ENCODE measurements at places on chromosomes 1 and 21.

- peak; percentile 61 for DNase-seq
These were observed 35.8 kb downstream of the EPHX1 start for GRCh38 chr1:225845571-225846259.

DNA sequence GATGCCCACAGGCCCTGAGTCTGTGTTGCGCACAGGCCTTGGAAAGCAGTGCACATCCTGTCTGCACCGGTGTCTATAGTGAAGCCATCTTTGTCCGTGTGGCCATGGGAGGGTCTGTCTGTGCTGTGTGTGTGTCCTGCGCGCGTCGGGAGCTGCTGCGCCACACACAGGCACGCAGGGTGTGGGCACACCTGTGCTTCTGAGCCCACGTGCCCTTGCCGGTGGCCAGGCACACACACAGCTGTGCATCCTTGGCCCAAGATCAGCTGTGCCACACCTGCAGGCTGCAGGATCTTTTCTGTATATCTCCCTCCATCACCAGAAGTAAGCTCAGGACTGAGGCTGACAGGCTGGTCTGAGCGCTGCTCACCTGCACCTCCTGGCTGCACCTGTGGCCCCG lies 3.2 kb upstream of the SAMD11 start:
- no peak for DNase-seq

DNA sequence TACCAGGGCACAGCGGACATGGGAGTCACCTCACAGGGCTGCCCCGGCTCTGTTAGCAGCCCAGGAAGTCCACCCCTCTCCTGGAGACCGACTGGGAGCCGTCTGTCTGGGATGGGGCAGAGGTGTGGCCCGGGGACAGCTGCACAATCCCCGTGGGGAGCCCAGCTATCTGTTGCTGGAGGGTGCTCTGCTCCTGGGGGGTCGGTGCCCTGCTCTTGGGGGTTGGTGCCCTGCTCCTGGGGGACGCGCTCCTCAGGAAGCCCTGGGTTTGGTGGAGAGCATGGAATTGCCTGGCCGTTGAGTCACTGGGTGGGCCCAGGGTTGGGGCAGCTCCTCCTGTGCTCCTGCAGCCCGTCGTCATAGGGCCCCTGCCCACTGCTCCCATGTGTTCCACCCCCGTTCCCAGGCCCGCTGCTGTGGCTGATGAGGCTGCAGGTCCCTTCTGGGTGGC lies 39.3 kb downstream of the AGPAT3 start:
- DNase-seq, result no peak

DNA sequence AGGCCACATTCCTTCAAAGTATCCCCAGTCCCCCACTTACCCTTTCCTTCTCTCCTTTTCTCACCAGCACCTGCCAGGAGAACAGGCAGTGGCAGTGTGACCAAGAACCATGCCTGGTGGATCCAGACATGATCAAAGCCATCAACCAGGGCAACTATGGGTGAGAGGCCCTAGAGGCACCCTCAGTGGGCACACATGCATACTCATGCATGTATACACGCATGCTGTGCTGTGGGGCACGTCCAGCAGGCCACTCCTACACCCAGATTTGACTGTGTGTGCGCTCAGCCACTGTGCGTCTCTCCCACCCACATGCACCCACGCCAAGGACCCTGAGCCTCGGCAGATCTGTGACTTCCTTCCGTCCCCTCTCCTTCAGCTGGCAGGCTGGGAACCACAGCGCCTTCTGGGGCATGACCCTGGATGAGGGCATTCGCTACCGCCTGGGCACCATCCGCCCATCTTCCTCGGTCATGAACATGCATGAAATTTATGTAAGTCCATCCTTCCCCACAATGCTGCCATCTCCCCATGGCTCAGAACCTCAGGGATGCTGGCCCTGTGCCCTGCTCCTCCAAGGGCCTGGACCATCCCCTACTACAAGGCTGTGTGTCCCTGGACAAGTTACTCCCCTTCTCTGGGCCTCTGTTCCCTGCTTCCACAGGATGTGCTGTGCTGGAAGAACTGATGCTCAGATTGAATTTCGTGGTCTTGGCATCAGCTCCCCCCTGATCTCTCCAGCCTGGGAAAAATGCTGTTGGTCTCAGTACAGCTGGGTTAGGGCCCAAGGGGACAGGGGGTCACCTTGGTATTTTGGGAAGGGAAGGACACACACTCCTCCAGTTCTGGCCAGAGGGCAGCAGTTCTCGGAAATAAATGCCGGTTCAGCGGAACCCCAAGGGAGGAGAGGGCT lies 7.0 kb downstream of the TINAGL1 start:
- DNase-seq, result no peak

GRCh38 chr1:62159940-62160348 lies 34.7 kb upstream of the L1TD1 start:
- no peak for DNase-seq

DNA sequence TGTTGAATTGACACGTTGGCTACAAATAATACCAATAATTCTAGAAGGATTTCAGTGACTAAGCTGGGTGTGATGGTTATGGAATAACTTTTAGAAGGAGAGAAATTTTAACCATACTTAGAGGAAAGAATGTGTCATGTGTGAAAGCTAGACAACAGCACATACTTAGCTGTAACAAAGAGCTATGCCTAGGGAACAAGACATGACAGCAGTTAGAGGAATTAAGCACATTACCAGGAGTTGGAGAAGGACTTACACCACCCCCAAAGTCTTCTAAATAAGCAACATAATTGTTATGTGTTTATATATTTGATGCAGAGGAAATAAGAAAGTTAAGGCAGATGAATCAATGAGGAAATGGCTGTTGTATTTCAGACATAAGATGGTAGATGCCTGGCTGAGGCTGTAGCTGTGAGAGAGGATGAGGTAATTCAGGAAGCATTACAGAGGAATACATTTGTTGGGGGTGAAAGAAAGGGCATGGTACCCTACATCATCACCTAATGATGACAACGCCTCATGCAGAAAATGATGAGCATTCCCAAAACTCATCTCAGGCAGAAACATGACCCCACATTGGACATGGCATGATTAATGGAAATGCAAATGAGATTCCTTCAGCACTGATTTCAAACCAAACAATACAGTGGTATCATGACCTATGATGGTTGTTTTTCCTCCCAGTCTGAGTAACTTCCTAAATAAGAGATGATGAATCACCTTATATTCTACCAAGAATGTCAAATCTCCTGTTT lies 211.5 kb downstream of the LHX8 start:
- no peak for DNase-seq

- DNase-seq, result no peak
These were observed 12.3 kb downstream of the SLC35E2B start for GRCh38 chr1:1680031-1680911.

- no peak for DNase-seq
These were observed 29.1 kb downstream of the C1orf198 start for GRCh38 chr1:230839173-230839572.

DNA sequence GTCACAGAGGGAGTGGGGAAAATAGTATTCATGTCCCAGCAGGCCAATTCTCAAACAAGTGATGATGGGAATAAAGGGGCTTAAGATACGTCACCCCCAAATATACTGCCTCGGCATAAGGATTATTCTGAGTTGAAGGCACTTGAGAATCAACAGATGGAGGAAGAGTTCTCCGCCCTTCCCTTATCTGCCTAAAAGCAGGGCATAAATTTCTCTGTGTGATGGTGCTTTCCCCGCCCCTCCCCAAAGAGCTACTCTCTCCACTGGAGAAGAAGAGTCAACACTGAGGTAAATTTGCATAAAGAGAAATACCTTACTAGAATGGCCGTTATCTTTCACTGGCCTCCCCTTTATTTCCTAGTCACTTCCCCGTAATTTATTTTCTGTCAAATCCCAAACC lies 18.7 kb downstream of the BECN2 start:
- no peak for DNase-seq

GRCh38 chr1:41774471-41774990 lies 144.2 kb downstream of the HIVEP3 start:
- DNase-seq, result no peak

DNA sequence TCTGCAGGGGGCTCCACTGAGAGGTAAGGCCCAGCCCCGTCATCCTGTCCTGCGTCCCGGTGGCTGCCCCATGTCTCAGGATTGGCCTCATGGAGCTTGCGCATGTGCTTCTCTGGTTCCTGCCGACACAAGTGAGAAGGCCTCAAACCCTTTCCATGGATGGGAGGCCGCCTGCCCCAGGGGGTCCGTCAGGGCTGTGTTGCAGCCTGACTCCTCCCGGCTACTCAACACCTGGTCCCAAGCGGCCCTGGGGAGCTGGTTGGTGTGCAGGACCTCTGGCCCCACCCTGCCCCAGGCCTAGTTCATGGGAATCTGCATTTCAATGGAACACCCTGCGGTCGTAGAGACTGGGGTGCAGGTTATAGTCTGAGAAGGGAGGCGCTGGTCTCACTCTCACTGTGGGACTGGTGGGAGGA lies 21.1 kb upstream of the PDE9A start:
- DNase-seq, result no peak

GRCh38 chr1:224783006-224783651 lies 146.3 kb upstream of the DNAH14 start:
- DNase-seq, result no peak

GRCh38 chr21:33561373-33561772 lies 18.5 kb downstream of the SON start:
- no peak for DNase-seq

DNA sequence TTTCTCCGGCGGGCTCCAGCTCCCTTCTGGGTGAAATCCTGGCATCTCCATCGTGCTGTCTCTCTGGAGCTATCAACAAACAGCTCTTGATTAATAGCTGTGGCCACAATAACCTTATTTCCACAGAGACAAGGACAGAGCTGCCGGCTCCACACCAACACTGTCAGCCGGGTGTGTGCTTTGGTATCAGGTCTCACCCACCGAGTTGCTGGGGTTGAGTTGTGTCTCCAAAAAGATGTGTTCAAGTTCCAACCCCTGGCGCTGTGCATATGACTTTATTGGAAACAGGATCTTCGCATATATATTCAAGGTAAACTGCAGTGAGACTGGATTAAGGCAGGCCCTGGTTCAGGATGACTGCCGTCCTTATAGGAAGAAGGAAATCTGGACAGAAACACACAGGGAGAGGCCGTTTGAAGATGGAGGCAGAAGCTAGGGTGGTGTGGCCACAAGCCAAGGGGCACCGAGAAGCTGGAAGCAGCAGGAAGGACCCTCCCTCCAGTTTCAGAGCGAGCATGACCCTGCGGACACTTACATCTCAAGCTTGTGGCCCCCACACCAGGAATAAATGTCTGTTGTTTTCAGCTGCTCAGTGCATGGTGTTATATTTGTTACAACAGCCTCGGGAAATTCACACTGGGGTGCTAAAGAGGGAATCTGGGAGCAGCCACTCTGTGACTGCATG lies 88.4 kb upstream of the TMPRSS2 start:
- no peak for DNase-seq

- no peak for DNase-seq
These were observed 573.1 kb downstream of the USP25 start for GRCh38 chr21:16302851-16303282.

- no peak for DNase-seq
These were observed 19.0 kb downstream of the FBXO28 start for GRCh38 chr1:224132901-224133300.

GRCh38 chr1:172429331-172430127 lies 9.0 kb downstream of the C1orf105 start:
- DNase-seq, result peak; percentile 63

DNA sequence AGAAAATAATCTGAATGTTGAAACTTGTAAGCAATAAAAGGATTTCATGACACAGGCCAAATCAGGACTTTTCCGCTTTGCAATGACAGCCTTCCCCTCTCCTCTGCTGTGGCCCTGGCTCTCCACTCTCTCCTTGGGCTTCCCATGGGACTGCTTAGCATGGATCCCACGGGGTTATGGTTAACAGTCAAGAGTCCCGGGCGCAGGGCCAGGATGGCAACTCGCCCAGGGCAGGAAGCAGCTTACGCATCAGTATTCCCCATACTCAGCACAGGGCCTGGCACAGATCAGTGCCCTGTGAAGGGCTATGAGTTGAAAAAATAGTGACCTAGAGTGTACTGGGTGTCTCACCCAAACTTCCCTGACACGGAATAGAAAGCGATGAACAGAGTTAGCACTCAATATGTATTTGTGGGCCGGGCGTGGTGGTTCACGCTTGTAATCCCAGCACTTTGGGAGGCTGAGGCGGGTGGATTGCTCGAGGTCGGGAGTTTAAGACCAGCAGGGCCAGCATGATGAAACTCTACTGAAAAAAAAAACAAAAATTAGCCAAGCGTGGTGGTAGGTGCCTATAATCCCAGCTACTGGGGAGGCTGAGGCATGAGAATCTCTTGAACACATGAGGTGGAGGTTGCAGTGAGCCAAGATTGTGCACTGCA lies 29.1 kb upstream of the GRHL3 start:
- DNase-seq, result no peak

- DNase-seq, result no peak
These were observed 130.4 kb downstream of the TRABD2B start for GRCh38 chr1:47866601-47867437.

DNA sequence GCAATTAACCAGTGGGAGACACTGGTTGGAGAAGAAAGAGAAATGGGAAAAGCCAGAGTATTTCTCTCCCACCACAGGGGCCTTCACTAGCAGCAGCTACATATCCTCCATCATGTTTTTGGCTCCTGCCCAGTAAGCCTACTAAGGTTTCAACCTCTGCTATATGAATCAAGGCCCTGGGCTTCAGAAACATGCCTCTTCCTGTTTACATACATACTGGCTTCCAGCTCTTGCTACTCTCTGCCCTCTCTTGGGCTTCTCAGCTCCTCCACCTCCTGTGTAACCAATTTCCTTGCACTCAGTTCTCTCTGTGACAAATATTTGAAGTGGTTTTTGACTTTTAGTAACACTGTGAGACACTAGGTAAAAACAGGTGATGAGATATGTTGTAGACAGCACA lies 80.8 kb downstream of the LRRC7 start:
- DNase-seq, result no peak

DNA sequence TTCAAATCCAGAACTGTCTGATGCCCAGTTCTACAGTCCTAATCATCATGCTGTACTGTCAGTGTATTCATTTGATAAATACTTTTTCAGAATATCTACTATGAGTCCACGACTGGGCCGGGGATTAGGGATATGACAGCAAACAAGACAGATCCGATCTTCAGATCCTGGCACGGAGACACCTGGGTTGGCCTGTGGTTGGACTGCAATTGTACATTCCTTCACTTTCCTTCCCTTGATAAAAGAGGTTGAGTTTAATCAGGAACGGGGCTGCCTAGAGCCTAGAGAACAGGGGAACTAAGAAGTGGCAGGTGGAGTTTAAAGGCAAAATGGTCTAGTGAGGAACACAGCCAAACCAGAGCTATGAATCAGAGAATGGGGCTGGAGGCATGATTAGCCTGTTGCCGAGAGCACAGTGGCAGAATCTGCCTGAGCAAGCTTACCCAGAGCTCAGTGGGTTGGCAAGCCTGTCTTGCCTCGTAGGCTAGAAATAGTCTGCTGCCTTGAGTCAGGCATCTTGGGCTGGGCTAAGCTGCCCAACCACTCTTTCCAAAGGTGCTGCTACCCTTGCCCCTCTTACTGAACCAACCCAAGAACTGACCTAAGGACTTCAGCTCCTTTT lies 38.1 kb upstream of the PTCH2 start:
- DNase-seq, result no peak

GRCh38 chr1:222299524-222299923 lies 248.4 kb downstream of the HHIPL2 start:
- no peak for DNase-seq

Measured in HCT116 (cell line).